Astrocyte of the spinal cord (primary cell): ENCODE measurements at places on chromosomes 12 and 14.
A peak's percentile ranks its signal among the peaks of the same experiment; 100 is the strongest.

DNA sequence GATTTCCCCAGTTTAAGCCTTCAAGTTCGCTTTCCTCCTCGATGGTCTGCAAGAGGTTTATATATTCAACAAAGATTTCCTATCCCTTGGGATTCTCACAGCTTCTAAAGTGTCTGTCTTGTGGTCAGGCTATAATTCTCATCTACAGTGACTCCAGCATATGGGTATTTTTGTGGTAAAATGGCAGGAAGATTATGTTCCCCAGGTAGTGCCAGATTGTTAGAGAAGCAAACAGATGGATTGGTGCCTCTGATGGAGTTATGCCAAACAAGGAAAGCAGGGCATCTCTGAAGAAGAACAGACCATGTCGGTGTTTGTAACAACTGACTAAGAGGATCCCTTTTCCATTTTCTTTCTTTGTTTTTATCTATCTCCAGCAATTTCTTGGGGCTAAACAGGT is 5.5 kb upstream of the CCDC175 start:
- DNase-seq: peak; percentile 8

- DNase-seq: no peak
These were observed 283.4 kb downstream of the DAD1 start for GRCh38 chr14:22305607-22306006.

DNA sequence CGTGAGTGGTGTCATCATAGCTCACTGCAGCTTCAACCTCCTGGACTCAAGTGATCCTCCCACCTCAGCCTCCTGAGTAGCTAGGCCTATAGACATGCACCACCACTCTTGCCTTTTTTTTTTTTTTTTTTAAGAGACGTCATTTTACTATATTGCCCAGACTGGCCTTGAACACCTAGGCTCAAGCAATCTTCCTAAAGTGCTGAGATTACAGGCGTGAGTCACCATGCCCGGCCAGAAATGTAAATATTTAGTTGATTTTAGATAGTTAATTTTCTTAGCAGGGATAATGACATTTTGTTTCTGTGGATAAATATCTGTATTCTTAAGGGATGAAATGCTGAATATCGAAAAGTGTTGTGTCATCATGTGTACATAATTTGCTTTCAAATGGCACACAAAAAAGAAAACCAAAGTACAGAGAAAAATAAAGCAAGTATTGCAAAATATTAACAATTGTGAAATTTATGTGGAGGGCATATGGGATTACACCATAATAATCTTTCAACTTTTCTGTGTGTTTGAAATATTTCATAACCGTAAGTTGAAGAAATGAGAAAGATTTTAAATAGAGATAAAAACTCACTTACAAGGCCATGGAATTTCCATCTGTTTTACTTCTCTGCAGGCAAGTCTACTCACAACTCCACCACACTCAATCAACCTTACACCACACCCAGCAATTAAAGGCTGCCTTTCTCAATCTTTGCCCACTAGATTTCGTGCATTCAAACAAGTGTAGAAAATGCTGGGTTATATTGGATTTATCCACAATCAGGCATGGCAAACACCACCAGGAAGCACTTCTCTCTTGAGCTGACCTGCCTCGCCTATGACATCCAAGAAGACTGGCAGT is 93.7 kb downstream of the SPTSSA start:
- no peak for DNase-seq

DNA sequence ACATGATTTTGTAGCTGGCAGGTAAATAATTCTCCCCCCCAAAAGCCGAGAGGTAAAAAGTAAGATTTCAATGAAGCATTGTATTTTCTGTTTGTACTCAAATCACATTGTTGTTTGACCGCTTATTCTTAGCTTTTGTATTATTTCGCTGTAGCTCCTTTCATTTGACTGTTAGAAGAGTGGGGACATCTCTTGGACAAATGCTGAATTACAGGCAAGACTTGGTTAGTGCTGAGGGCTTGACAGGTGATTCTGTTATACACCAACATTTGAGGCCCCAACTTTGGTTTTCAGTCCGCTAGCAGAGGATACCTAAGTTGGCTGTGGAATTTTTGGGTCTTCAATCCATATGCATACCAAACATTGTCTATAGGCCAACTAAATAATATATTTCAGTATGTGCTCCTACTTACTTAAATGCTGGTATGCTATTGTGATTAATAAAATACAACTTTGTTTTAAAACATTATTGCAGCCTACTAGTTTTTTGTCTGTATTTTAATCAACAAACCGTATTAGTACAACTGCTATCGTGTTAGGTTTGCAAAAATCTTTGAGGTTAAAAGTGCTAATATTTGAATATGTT is 102.2 kb downstream of the ERC1 start:
- DNase-seq: peak; percentile 69

DNA sequence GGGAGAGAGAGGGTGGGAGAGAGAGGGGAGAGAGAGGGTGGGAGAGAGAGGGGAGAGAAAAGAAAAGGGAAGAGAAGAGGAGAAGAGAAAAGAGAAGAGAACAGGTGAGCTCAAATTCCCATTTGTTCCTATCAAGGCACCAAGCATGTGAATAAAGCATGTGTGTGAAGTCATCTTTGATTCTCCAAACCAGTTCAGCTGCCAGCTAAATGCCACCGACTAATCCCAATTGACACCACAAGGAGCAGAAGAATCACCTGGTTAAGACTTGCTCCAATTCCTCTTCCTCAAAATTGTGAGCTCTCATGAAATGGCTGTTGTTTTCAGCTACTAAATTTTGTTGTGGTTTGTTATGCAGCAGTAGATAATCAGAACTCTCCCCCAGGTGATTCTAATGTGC is 188.9 kb downstream of the TMX1 start:
- no peak for DNase-seq

- DNase-seq: peak; percentile 2
These were observed 89.0 kb downstream of the C14orf39 start for GRCh38 chr14:60396718-60397343.

DNA sequence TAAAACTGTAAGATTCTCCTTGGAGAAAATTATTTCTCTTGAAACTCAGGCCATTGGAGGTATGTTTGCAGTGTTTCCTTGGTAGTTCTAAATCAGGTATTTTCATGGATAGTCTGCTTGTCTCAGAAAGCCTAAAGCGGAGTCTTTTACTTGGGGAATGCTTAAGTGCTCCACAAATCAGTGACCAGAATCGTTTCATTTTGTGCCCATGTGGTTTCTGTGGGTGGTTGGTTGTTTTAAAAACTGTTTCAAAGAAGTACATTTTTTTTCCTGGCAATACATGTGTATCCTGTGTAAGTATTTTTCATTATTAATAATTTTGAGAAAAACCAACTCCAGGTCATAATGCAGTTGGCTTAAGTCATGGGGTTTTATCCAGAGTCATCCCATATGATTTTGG is 33.6 kb downstream of the CCDC91 start:
- no peak for DNase-seq

- DNase-seq: peak; percentile 74
These were observed at the start of gene OAS3 for GRCh38 chr12:112937741-112938719. TSS of gene OAS3 (plus strand) at chr12:112938474. CDS start at chr12:112938531, 57 bp downstream.

DNA sequence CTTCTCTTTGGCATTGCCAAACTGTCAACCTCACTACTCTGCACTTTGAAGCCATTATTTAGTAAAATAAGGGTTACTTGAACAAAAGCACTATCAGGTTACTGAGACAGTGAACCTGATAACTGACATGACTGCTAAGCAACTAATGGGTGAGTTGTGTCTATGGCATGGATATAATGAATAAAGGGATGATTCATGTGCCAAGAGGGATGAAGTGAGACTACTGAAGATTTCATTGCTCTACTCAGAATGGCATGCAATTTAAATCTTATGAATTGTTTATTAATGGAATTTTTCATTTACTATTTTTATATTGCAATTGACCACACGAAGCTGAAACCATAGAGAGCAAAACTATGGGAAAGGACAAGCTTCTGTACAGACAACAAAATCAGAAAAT is 74.4 kb downstream of the CEP128 start:
- DNase-seq: no peak

DNA sequence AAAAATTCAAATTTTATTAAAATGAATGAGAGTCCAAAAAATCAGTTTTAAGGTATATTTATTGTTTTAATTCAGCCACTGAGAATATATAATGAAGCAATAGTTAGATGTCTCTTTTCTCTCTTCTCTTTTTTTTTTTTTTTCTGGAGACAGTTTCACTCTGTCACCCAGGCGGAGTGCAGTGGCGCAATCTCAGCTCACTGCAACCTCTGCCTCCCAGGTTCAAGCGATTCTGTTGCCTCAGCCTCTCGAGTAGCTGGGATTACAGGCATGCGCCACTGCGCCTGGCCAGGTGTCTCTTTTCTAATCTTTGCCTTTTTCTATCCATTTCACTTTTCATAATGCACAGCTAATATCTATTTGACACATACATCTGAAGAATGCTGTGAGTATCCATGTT is 307.1 kb upstream of the RGS6 start:
- no peak for DNase-seq

- DNase-seq: no peak
These were observed 17.9 kb downstream of the RAD52 start for GRCh38 chr12:931591-931990.

DNA sequence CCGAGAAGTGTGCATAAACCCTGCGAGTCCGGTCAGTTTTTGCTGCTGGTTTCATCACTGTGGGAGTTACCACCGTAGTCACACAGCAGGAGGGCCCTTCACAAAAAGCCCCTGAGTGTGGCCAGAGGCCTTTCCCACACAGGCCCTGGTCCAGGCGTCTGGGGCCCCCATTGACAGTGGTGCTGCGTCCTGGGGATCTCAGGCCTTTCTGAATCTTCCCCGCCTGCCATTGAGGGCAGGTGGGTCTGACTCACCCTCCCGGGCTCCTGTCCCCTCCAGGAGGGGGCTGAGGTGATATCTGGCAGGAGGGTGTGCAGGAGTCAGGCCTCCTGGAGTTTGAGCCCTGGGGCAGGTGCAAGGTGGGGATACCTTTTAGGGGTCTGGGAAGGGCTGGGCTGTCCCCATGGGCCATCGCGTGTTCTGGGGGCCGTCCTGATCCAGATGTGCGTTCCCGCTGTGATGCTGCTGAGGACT is 358.5 kb downstream of the TMEM121 start:
- no peak for DNase-seq

DNA sequence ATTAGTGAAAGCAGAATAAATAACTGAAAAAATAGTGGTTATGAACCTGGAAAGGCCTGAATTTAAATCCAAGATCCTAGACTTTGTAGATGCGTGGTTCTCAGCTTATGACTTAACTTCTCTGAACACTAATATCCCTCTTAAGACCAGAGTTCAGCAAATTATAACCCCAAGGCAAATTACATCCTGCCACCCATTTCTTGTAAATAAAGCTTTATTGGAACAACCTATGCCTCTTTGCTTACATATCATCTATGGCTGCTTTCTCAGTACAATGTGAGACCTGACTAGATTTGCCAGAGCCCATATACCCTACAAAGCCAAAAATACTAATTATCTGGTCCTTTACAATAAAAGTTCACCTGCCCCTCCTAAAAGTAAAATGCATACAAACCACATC is 199.1 kb downstream of the MED13L start:
- no peak for DNase-seq

GRCh38 chr14:69052181-69052601 is 73.1 kb upstream of the ACTN1 start:
- no peak for DNase-seq

GRCh38 chr14:25026476-25027137 is 23.3 kb downstream of the STXBP6 start:
- no peak for DNase-seq

DNA sequence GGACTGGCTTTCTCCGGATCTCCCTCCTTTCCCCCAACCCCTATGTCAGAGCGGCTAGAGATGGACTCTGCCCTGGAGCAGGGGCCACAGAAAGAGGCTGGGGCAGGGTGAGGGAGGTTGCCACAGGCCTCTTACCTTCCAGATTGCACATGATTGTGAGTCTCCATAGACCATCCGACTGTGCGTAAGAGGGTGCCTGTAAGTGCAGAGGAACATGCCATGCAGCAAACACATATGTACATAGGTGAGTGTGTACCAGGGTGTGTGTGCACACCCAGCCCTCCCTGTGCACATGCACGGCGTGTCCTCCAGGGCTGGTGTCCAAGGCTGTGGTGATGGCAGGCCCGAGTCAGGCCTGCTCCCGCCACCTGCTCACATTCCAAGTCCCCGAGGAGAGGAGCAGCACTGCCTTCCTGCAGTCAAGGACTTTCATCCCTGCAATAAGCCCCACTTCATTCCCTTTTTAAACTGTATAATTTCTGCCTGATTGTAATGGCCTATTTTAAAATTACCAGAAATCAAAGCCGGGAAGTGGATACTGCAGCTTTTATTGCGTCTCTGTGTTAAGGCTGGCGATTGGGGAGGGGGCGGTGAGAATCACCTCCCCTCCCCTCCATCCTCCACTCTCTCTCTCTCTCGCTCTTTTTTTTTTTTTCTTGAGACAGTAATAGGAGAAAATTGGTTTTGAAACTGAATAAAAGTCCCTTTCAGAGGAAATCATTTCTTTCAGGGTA is 28.5 kb downstream of the FAM222A start:
- no peak for DNase-seq

- no peak for DNase-seq
These were observed 3.2 kb downstream of the AKAP5 start for GRCh38 chr14:64468451-64468850.

DNA sequence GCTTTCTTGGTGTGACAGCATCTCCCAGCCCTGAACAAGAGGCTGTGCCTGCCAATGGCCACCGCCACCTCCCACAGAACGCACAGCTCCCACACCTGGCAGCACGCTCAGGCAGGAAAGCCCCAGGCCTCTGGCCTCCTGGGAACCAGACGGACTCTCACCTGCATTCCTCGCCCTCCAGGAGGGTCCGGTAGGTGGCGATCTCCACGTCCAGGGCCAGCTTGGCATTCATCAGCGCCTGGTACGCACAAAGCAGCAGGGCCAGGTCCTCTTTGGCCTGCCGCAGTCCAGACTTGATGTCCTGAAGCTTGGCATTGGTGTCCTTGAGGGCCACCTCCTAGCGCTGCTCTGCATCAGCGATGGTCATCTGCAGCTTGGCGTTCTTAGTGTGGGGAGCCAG is 12.1 kb upstream of the KRT77 start:
- DNase-seq: no peak

DNA sequence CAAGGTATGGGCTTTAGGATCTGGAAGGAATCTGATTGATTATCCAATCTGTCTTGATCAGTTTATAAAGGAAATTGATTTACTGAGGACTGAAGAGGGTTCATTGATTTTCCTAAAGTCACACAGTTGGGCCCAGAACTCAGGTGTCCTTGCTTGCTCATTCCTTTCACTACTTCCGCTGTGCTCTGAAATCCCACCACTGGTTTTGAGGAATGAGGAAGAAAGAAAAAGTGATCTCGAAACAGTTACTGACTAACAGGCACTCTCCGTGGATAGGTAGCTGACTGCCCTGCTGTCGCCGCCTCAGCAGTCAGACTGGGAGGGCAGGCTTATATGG is at the start of gene FITM1:
FITM1 (plus strand) TSS at position 280 of the 337 bp plus-strand sequence. CDS start 905 bp downstream, outside the sequence.
- no peak for DNase-seq
